ENCODE measurements at places on chromosomes 7 and 10. TPM values are rescaled to one million over a fixed set of nuclear protein-coding genes. Genes with fewer than 3 reads are reported as not detected.

The CDHR3 gene
- 16.1 TPM for total RNA-seq

The CDC14C gene
- total RNA-seq, result 0.31 TPM

The MYOZ1 gene
- 0.78 TPM for total RNA-seq

The UPK3B gene
- total RNA-seq, result not detected

The CALML5 gene
- not detected for total RNA-seq

The MYL10 gene
- total RNA-seq, result not detected

The OIT3 gene
- 0.47 TPM for total RNA-seq

The THNSL1 gene
- total RNA-seq, result 17.9 TPM
